NCI-H187 treated with DMSO at 0.1 percent for 48 hours (cell line): ENCODE measurements at places on chromosomes 3 and 15.

- DNase-seq, result no peak
Observed at GRCh38 chr15:95174301-95175259, 943.2 kb downstream of the MCTP2 start.

DNA sequence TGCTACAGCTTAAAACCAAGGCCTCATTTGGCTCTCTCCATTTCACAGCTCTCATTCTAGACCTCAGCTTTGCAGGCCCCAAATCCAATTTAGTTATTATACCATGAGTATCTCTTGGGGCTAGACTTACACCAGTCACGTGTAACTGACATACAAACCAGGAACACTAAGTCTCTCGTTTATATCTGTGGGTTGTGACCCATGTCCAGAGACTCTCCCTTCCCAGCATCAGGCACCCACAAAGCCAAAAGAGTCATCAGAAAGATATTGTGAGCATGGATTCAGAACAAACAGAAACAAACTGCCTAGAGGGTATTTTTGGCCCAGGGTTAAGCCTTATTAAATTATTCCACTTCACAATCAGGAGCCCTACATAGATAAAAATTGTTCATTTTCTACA is 5.6 kb upstream of the CCDC13 start:
- DNase-seq, result no peak

DNA sequence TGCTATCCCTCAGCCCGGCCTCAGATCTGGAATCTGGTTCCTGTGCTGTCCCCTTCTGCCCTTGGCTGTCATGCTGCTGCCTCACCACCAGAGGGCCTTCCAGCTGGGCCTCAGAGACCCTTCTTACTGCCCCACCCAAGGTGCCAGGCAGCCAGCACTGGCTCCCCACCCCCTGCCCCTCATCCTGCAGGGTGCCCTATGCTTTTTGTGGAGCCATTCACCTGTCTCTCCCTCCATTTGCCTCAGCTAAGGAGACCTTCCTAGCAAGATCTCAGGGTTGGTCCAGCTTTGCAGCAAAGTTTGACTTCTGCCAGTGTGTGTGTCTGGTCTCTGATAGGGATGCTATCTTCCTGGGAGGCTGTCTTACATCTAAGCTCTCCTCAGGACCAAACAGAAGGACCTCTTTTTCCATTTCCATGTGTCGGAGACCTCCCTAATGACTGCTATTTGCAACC is 1.9 kb upstream of the VWA5B2 start:
- DNase-seq, result no peak

- no peak for DNase-seq
Observed at GRCh38 chr3:143267989-143268388, 148.4 kb downstream of the CHST2 start.

DNA sequence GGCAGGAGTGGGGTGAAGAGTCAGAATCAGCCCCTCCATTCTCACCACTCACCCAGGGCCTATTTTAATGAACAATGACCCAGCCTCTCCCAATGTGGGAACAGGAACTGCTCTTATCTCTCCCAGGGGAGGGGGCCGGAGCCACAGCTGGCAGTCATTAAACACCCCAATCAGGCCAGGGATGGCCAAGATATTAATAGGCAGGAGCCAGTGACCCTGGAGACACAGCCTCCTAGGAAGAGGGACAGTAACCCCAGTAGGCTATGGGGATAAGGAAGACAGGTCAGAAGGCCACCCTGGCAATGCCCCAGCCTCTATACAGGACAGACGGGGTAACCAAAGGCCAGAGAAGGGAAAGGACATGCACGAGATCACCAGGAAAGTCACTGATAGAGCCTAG is 38.6 kb downstream of the VIPR1 start:
- DNase-seq, result no peak

DNA sequence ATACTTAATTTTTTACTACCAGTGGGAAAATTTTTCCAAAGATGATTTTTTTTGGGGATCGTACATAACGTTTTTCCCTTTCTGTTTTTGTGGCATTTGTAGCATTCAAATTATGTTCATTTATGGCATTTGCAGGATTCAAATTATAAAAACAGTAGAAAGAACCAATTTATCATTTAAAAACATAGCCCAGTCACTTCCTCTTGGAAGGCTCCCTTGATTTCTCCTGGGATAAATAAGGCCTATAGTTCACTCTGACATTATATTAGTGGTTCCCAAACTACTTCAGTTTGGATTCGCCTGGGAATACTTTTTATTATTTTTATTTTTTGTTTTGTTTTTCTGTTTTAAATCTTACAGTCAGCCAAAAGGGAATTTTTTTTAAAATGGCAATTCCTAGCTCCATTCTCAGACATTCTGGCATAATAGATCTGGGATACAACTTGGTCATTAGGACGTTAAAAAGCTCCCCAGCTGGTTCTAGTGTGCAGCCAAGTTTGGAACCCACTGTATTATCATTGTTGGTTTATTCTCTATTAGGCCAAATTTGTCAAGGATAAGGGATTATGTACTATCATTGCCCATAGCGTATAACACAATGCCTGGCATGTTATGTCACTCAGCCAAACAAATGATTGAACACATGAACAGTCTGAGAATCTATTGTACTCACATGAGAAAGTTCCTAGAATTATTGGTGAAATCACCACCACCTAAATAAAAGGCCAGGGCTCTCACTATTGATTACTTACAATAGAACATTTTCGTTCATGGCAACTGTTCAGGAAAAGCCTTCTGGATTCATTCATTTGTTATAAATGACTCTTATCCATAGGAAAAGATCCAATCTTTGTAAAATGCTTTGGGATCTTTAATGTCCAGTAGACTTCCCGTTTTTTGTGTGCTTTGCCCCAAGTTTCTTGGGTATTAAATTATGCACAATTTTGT is 28.9 kb downstream of the RARB start:
- DNase-seq, result no peak
